IPS-NIHi11 (cell line): ENCODE measurements at places on chromosomes 5 and 9.

- no peak for DNase-seq
Measured at GRCh38 chr9:129446828-129447550, 173.9 kb downstream of the C9orf50 start.

DNA sequence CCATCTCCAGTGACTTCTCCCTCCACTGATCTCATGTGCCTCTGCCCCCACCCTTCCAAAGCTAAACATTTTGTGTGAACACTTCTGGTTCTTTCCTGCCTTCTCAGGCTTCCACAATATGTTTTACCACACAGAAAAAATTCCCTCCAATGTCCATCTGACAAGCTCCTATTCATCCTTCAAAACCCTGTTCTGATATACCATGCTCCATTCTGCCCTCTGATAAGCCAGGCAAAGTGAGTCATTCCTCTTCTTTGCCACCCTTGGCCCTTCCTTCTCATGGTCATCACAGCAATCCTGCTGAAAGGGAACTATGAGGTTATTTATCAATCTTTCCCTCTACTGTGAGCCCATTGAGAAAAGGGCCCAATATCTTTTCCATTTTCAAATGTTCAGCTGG lies 97.6 kb downstream of the BARX1 start:
- no peak for DNase-seq

- no peak for DNase-seq
Measured at GRCh38 chr5:8394965-8395364, 526.0 kb downstream of the MTRR start.

DNA sequence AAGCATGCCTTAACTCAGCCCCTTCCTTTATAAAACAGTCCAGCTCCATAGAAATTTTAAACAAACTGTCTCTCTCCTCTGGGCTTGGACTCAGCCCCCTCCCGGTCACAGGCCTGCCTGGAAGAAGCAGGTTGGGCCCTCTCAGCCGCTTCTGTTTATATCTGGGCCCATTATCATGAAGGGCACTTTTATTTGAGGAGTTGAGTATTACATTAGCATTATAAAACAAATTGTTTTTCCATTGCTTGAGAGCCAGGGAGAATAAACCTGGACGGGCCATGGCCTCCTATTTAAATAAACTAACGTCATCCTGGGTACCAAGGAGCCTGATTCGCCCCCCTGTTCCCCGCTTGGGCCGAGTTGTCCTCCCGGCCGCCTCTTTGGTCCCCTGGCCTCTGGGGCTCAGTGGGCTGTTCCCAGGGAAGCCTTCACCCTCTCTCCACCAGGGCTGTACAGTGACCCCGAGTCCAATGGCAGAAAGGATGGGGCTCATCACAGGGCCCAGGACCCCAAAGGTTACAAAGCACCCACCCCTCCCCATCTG lies 13.2 kb downstream of the IRX2 start:
- no peak for DNase-seq

- DNase-seq: no peak
Measured at GRCh38 chr5:157933005-157933404, 74.1 kb upstream of the CLINT1 start.

GRCh38 chr9:82829818-82830217 lies 233.1 kb downstream of the RASEF start:
- DNase-seq: no peak

GRCh38 chr9:68714416-68715180 lies 9.6 kb downstream of the PIP5K1B start:
- no peak for DNase-seq

- DNase-seq: no peak
Measured at GRCh38 chr9:91137391-91137790, 224.3 kb downstream of the AUH start.

DNA sequence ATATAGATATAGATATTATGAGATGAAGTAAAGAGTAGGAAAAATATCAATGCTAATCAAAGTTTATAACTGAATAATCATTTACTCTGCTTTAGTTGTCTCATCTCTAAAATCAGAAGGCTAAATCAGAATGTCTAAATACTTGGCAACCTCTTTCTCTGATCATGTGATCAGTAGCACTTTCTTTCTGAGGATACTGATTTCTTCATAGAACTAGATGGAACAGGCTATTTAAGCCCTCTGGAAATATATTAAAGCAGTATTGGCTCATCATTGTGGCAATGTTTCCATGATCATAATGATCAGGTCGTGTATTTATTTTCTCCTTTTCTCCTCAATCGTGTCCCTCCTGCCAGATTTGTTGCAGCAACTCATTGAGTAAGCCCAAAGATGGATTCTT lies 109.7 kb downstream of the KCNN2 start:
- DNase-seq: no peak
